ENCODE measurements at places on chromosomes 4 and X. TPM values are rescaled to one million over a fixed set of nuclear protein-coding genes. Genes with fewer than 3 reads are reported as not detected.

AMTN gene
- total RNA-seq: not detected

MAGEA4 gene
- total RNA-seq: not detected

RTL9 gene
- 0.58 TPM for total RNA-seq

RPL39 gene
- 467 TPM for total RNA-seq

EDNRA gene
- total RNA-seq: 2.1 TPM

GPRASP2 gene
- 101 TPM for total RNA-seq

KANTR gene
- total RNA-seq: 44.8 TPM

GLRA2 gene
- 8.0 TPM for total RNA-seq

TCEAL5 gene
- 46.3 TPM for total RNA-seq

PNCK gene
- total RNA-seq: 137 TPM

ADAMTS3 gene
- 4.9 TPM for total RNA-seq

NPY2R gene
- 1.3 TPM for total RNA-seq

LARP7 gene
- 35.3 TPM for total RNA-seq

C4orf46 gene
- total RNA-seq: 3.3 TPM

CYTL1 gene
- total RNA-seq: 0.53 TPM

TMEM31 gene
- total RNA-seq: not detected

CCNI gene
- 473 TPM for total RNA-seq

MAGEC1 gene
- total RNA-seq: not detected

IDH3G gene
- total RNA-seq: 72.2 TPM

MXRA5 gene
- total RNA-seq: 0.35 TPM

SPANXC gene
- not detected for total RNA-seq

UGT2A3 gene
- not detected for total RNA-seq

SPON2 gene
- total RNA-seq: 10.3 TPM

VCX3B gene
- not detected for total RNA-seq

PCDH10 gene
- total RNA-seq: 87.6 TPM

SPARCL1 gene
- 1,048 TPM for total RNA-seq

IL1RAPL1 gene
- 27.1 TPM for total RNA-seq

NONO gene
- total RNA-seq: 179 TPM

BMPR1B gene
- 15.2 TPM for total RNA-seq

VAMP7 gene
- 28.0 TPM for total RNA-seq

ANOS1 gene
- total RNA-seq: 17.8 TPM

NCBP2L gene
- not detected for total RNA-seq

CFAP299 gene
- 3.2 TPM for total RNA-seq

DCAF8L2 gene
- not detected for total RNA-seq

C1QTNF7 gene
- 0.45 TPM for total RNA-seq

ENPEP gene
- 0.66 TPM for total RNA-seq

MID1 gene
- total RNA-seq: 16.6 TPM

YY2 gene
- 2.2 TPM for total RNA-seq

IGSF1 gene
- total RNA-seq: 3.1 TPM

DMRTC1 gene
- total RNA-seq: 0.87 TPM

EREG gene
- total RNA-seq: not detected

CT55 gene
- 0.47 TPM for total RNA-seq

ARHGAP36 gene
- 2.4 TPM for total RNA-seq

PCYT1B gene
- 37.2 TPM for total RNA-seq

RPS6KA3 gene
- 27.1 TPM for total RNA-seq

PRKG2 gene
- total RNA-seq: 7.6 TPM

HSFX4 gene
- not detected for total RNA-seq

RP2 gene
- 2.6 TPM for total RNA-seq

ARMCX1 gene
- total RNA-seq: 31.3 TPM

CFAP97 gene
- 24.6 TPM for total RNA-seq

MAPK10 gene
- total RNA-seq: 468 TPM

All from dorsolateral prefrontal cortex (tissue), 122 donors.